D721Med (cell line): ENCODE measurements at places on chromosomes 4 and X.

- no peak for DNase-seq
Measured at GRCh38 chrX:30533266-30533665, 44.3 kb downstream of the TASL start.

- DNase-seq, result no peak
Measured at GRCh38 chr4:17646693-17647092, 32.3 kb downstream of the MED28 start.

DNA sequence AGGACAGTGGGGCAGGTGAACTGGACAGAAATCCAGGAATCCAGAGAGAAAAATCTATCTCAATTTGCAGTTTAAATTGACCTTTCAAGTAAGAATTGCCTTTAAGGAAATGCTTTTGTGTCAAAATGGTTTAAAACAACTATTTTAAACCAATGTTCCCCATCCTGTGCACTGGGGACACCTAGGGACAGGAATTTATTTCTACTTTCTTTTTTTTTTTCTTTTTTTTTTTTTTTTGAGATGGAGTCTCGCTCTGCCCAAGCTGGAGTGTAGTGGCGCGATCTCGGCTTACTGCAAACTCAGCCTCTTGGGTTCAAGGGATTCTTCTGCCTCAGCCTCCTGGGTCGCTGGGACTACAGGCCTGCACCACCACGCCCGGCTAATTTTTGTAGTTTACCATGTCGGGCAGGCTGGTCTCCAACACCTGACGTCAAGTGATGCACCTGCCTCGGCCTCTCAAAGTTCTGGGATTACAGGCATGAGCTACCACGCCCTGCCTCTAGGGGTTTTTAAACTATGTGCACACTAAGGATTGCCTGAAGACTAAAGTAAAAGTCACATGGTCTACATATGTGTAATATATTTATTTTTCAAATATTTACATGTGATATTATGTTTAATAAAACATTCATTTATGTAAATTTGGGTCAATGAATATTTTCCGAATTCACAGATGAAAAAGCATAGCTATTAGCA, 1213.4 kb downstream of the STIM2 start:
- no peak for DNase-seq

- DNase-seq, result no peak
Measured at GRCh38 chrX:4841216-4841745, 1127.8 kb upstream of the PRKX start.

DNA sequence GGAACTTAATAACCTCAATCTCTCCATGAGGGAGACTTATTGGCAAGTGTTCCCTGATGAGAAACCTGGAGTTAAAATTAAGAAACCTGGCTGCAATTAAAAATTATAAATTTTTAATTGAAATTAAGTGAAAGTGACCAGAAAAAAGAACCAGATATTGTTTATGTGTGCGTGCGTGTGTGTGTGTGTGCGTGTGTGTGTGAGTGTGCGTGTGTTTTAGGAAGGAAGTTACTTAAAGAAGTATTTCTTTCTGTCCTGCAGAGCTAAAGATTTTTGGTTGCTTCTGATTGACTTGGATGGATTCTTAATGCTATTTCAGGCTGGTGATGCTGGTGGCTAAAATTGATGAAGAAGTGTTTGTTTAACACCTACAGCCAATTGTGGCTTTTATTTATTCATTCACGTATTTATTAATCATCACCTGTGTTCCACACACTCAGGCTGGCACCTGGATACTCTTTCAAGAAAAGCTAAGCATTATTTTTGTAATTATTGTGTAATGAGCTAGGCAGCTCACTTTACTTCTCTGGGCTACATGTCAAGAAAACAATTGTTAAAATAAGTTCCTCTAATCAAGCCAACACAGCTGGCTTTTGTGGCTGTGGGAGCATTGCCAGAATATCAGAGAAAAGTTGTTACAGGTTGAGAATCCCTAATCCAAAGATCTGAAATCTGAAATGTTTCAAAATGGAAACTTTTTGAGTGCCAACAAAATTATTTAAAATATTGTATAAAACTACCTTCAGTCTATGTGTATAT, 68.5 kb downstream of the CEP44 start:
- DNase-seq, result no peak

DNA sequence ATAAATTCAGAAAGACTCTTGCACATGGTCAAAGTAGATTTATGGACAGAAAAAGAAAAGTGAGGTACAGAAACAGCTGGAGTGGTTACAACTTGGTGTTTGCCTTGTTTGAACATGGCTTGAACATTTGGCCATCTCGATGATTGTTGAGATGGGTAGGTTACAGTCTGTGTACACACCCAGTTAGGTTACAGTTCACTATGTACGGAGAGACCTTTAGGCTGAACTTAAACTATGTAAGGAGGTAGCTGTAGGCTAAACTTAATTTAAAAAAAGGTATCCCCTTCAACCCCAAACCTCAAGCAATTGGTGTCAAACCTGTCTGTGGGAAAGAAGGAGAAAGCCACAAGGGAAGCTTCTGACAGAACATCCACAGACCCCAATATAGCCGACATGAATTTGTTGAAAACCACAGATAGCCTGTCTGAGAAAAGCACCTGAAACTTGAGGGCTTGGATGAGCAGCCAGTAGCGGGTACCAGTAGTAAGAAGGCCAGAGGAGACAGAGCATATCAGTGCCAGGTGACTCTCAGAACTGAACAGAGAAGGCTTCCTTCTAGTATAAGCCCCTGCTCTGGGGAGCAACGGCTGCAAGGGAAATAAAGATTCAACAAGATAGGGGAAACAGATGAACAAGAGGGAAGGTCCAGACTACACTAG, 247.9 kb upstream of the GALNTL6 start:
- DNase-seq, result no peak

GRCh38 chr4:102472441-102473013, 28.6 kb upstream of the NFKB1 start:
- no peak for DNase-seq

GRCh38 chrX:129961180-129962083, 21.0 kb upstream of the BCORL1 start:
- DNase-seq, result no peak

DNA sequence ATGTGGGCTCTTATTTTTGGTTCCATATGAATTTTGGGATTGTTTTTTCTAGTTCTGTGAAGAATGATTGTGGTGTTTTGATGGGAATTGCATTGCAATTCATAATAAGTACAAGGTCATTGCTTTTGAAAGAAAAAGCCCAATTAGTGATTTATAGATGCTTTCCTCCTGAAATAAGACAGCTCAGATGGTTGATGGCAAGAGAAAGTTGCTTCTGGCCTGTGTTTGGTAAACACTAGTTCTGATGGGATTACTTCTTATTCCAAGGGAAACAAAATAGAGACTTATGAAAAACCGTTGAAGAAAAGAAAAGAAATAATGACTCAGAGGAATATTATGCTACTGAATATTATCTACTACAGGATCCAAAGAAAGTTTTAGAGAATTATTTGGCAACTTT, 144.9 kb downstream of the SPANXA1 start:
- no peak for DNase-seq

GRCh38 chr4:152727784-152728183, 48.0 kb upstream of the TMEM154 start:
- no peak for DNase-seq

GRCh38 chr4:45438047-45438446, 685.8 kb downstream of the GABRG1 start:
- no peak for DNase-seq

DNA sequence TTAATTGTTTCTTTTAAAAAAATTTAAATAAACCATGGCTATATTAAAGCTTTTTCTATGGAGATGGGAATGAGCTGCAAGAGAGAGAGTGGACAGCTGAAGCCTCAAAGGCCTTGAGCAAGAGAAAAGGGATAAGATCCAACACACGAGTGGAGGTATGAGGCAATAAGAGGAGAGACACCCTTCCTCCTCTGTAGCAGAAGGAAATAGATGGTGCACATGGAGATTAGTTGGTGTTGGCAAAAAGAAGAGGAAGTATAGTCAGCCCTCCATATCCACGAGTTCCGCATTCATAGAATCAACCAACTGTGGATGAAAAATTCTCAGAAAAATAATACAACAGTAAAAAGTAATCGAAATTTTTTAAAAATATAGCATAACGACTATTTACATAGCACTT, 3.2 kb downstream of the CXorf38 start:
- DNase-seq, result no peak

GRCh38 chrX:2610246-2611170, 80.6 kb upstream of the CD99 start:
- DNase-seq, result no peak

- DNase-seq, result no peak
Measured at GRCh38 chr4:177484613-177485021, 42.4 kb upstream of the AGA start.

DNA sequence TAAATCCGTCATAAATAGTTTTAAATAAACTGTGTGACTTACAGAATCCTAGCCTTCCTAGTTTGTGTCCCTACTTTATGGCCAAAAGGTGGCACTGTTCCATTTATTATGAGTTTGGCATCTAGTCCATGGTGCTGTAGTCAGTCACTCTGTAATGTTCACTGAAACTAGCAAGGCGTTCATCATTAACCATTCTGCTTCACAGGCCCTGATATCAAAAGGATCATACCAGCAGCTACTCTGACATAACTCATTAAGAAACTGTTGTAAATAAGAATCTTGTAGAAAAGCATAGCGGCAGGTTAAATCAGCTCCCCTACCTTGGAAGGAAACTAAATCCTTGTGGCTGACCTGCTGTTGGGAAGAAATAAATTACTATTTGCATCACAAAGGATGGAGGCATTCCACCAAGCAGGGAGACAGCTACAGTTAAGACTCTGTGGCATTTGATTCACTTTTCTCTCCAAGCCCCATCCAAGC, 919.6 kb upstream of the DIAPH2 start:
- DNase-seq, result peak; percentile 8

DNA sequence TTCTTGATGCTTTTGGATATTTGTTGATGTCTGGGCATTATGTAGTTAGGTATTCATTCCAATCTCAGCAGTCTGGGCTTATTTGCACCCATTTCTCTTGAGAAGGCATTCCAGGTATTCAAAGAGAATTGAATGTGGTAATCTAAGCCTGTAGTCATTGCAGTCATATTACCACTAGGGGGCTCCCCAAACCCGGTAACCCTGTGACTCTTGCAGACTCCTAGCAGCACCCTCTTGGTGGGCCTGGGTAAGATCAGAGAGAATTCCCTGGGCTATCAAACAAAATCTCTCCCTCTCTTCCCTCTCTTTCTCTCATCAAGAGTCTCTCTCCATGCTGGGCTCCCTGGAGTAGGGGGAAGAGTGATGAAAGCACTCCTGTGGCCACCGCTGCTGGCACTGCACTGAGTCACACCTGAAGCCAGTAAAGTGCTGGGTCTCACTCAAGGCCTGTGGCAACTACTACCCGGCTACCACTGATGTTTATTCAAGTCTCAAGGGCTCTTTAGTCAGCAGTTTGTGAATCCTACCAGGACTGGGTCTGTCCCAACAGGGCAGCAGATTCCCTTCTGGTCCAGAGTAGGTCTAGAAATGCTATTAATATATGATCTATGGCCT, 187.7 kb upstream of the NUDT10 start:
- no peak for DNase-seq

GRCh38 chr4:100590325-100590724, 72.5 kb upstream of the EMCN start:
- no peak for DNase-seq

GRCh38 chrX:151753313-151754046, 18.9 kb downstream of the CNGA2 start:
- DNase-seq, result peak; percentile 46

GRCh38 chrX:49257846-49258748, 6.4 kb downstream of the FOXP3 start:
- DNase-seq, result no peak

GRCh38 chr4:185534866-185535611, at the start of gene PDLIM3:
Gene PDLIM3, minus strand, starts transcription at chr4:185535507. Its CDS starts 73 bp downstream, at chr4:185535434.
- DNase-seq, result peak; percentile 54

GRCh38 chr4:105440890-105441289, 33.0 kb downstream of the PPA2 start:
- no peak for DNase-seq

- DNase-seq, result no peak
Measured at GRCh38 chr4:40309250-40309774, 25.8 kb upstream of the CHRNA9 start.

- DNase-seq, result no peak
Measured at GRCh38 chr4:84870398-84871163, 95.9 kb downstream of the WDFY3 start.

DNA sequence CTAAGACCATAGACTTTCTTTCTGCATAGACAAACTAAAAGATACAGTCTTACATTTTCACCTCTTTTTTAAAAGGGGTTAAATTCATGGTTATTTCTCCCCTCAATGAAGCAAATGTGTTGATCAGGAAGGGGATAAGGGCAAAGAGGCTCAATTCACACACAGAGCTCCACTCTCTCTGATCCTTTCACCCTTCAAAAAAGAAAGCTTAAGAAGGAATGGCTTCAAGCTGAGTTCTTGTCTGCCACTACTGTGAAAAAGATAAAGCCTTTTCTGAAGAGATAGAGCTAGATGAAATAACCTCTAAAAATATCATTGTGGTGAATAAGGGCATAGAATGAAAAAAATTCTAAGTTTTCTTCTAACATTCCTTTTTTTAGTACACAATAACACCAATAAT, 28.3 kb downstream of the SEPSECS start:
- no peak for DNase-seq

GRCh38 chr4:140423106-140423505, 4.3 kb downstream of the CLGN start:
- no peak for DNase-seq

- no peak for DNase-seq
Measured at GRCh38 chr4:41681054-41681453, 67.5 kb downstream of the PHOX2B start.

DNA sequence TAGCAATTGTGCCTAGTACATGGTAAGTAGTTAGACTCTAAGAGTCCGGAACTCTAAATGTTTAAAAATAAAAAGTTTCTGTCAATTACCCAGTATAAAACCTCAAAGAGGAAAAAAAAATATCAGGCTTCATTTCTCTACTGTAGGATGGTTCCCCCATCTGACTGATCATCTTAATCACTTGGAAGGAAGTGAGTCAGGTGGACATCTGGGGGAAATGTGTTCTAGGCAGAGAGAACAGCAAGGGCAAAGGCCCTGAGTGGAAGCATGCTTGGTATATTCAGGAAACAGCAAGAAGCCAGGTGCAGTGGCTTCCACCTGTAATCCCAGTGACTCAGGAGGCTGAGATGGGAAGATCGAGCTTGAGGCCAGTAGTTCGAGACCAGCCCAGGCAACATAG, 2.9 kb upstream of the EIF1AX start:
- DNase-seq, result no peak

DNA sequence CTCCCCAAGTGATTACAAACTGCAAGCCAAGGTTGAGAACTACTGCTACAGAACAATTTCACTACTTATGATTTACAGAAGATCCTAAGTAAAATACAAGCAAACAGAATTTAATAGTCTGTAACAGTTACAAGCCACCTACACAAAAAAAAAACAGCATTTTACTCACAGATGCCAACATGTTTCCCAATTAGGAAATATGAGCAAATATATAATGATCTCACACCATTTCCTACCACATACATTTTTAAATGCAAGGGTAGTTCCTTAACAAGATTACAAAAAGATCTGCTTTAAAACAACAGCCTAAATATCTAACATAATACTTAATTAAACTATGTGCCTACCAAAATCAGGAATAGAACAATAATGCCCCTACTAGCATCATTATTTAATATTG, 63.4 kb downstream of the EFHC2 start:
- no peak for DNase-seq
